ENCODE measurements at places on chromosomes 11 and 22.
A peak's percentile ranks its signal among the peaks of the same experiment; 100 is the strongest.

DNA sequence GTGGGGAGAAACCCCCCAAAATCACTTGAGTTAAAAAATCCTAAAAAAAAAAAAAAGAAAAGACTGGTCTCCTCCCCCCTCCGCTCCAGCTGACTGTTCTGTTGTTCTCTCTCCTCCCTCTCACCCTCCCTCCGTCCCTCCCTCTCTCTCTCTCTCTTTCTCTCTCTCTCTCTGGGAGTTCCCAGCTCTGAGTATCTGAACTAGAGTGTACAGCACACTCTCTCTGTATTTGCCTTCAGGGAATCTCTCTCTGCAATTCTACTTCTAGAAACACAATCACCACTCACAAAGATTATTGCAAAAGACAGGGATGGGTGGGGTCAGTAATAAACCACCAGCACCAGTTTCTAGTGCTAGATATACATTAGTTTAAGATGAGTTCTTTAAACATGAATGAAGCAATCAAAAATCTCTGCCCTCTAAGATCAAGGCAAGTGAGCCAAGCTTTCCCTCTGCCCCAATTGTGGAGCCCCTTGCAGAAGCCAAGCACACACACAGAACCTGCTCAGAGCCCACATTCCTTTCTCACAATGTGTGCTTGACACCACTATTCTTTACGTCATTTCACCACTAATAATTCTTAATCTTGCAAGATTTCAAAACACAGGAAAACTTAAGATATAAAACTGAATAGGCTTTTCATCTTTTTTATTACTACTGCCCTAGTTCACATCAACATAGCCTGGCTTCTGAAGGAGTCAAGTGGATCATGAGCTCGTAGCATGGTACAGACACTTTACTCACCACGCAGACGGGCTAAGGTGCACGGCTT, 133.5 kb downstream of the RBFOX2 start:
- ATAC-seq, result peak; percentile 60

DNA sequence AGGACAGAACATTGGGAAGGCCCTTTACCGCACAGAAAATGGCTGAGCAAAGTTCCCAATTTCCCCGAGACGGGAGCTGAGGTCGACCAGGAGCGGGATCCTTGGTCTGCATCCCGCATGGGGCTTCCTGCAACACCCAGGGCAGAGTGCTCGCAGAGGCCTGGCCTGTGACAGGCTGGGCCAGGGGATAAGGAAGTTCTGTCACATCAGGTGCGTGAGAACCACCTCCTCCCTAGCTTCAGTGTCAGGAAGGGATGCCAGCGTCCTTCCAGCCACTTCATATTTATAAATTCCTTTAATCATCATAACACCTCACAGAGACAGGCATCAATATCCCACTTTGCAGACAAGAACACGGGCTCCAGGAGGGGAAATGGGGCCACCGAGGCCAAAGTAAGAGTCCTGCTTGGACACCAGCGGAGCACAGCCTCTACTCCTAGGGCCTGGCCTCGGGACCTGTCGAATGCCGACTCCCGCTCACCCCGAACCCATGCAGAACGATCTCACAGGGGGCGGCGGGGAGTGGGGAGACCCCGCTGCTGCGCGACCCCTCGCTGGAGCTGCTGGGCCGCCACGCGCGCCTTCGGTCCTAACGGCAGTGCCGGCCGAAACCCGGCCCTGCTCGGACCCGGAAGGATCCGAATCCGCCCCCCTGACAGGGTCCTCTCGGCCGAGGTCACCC, 532 bp downstream of the BET1L start:
- ATAC-seq, result no peak

DNA sequence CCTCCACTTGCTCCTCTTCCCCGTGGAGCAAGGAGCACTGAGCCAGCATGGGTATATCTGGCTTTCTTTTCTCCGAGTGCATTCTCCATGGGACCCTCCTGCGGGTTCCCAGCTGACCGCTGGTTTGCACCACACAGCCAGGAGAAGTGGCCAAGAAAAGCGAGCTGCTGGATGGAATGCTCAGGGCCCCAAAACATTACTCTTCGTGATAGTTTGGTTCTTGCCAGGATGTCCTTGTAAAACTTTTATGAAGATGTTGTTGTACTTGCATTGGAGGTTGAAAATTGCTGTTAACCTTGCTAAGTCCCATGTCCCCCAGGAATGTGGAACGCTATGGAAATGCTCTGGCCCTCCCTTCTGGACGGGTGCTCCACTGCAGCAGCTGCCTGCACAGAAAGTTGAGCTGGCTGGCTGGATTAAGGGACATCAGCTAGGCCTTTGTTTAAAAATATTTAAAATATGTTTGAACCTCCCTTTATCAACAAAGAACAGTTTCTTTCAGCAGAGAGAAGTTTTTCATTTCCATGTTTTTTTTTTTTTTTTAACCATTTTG, 68.7 kb downstream of the ZNRF3 start:
- ATAC-seq, result peak; percentile 78

- ATAC-seq, result no peak
Measured at GRCh38 chr11:130421697-130422096, 6.7 kb downstream of the ADAMTS8 start.

- no peak for ATAC-seq
Measured at GRCh38 chr11:118851970-118852369, 31.7 kb upstream of the CXCR5 start.

DNA sequence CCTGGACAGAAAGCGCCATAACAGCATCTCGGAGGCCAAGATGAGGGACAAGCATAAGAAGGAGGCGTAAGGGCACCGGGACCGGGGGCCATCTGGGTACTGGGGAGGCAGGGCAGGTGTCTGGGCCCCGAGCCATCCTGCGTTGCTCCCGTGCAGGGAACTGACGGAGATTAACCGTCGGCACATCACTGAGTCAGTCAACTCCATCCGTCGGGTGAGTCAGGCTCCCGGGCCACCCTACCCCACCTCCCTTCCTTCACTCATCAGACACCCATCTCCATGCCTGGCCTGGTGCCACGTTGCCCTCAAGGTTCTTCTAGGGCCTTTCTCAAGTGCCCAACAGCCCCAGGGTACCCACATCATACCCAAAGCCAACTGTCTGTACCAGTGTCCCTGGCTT, 15.0 kb downstream of the PLCB3 start:
- ATAC-seq, result no peak

Data from SK-N-SH treated with all-trans-retinoic acid at 6 μM for 48 hours (cell line).